ENCODE measurements at places on chromosomes 16 and 17. TPM values are rescaled to one million over a fixed set of nuclear protein-coding genes. Genes with fewer than 3 reads are reported as not detected.

The PIPOX gene
- 9.5 TPM for polyA plus RNA-seq

The FAM20A gene
- 15.4 TPM for polyA plus RNA-seq

The CCDC78 gene
- 3.1 TPM for polyA plus RNA-seq

The TMEM219 gene
- 107 TPM for polyA plus RNA-seq

The SLC47A1 gene
- polyA plus RNA-seq: 23.5 TPM

The FLYWCH2 gene
- polyA plus RNA-seq: 30.4 TPM

The TERB1 gene
- polyA plus RNA-seq: 0.20 TPM

The UMOD gene
- polyA plus RNA-seq: 70.4 TPM

The CCR7 gene
- 0.33 TPM for polyA plus RNA-seq

The HP gene
- 0.59 TPM for polyA plus RNA-seq

GRCh38 chr16:46743232-46743719 lies 4.9 kb downstream of the MYLK3 start:
- DNase-seq: no peak

- DNase-seq: no peak
Measured at GRCh38 chr17:78890498-78890897, 12.5 kb downstream of the CEP295NL start.

- no peak for DNase-seq
Measured at GRCh38 chr17:79987187-79987934, 48.3 kb downstream of the TBC1D16 start.

DNA sequence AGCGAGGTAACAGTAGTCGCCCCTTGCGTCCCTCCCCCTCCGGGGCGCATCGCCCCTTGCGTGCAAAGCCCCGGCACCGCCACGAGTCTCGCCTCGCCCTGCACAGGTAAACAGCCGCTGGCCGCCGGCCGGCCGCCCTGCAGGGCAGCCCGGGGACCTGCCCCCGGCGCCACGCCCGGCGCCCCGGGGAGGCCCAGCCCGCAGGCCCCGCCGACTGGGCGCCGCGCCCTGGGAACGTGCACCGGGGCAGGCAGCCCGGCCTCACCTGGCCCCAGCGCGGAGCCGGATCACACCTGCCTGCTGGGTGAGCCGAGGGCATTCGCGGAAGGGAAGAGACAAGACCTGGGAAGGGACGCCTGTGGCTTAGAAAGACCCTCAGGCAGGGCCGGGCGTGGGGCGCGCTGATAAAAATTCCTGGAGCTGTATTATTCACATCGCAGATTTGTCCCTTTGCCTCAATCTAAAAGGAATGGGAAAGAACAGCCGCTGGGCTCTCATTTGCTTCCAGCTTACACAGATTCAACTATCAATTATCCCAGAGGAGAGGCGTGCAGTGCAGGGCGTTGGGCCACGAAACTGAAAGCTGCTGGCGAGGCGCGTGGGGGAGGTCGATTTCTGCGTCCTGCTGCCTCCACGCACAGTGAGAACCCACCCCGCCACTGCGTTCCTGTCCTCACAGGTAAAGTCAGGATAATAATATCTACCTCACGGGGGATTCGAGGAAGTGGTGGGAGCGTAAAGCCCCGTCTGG lies 451.9 kb downstream of the SLC39A11 start:
- no peak for DNase-seq

GRCh38 chr17:74860872-74861661 lies 1.4 kb upstream of the GRIN2C start:
- no peak for DNase-seq

- no peak for DNase-seq
Measured at GRCh38 chr17:57010487-57010886, 32.6 kb downstream of the SCPEP1 start.

- no peak for DNase-seq
Measured at GRCh38 chr17:67655478-67656148, 62.1 kb upstream of the NOL11 start.

DNA sequence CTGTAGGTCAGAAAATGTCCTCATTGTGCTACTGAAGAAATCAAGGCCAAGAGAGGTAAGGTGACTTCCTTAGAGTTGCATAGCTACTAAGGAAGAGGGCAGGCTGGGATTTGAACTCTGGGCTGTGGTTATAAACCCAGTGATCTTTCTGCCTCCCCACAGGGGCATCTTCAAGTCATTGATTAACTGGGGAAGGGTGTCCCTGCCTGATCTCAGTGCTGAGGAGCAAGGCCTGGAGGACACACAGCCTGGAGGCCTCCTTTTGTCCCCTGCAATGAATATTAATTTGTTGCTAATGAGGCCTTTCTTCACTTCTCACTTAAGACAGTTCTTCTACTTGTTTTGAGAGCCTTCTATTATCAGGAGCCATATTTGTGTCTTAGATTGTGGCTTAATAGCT lies 83.8 kb downstream of the KATNIP start:
- DNase-seq: no peak

GRCh38 chr17:58493506-58493905 lies 5.3 kb upstream of the HSF5 start:
- no peak for DNase-seq

DNA sequence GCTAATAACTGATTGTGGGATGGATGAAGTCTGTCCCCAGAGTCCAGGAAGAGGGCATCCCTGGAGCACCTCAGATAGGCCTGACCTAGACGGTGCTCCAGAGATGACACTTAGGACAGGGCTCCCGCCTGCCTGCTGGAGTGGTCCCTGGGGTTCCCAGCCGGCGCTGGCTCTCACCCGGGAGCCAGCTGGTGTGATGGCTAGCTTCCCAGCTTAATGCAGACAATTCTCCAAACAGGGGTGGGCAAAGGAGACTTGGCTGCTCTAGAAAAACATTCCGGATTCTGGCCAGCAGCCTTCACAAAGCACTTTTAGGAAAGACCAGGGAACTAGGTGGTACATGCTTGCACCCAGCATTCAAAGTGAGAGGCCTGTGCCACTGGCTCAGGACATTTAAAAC lies 18.6 kb downstream of the ACE start:
- no peak for DNase-seq

- DNase-seq: no peak
Measured at GRCh38 chr17:8826808-8827435, 27.8 kb upstream of the MFSD6L start.

DNA sequence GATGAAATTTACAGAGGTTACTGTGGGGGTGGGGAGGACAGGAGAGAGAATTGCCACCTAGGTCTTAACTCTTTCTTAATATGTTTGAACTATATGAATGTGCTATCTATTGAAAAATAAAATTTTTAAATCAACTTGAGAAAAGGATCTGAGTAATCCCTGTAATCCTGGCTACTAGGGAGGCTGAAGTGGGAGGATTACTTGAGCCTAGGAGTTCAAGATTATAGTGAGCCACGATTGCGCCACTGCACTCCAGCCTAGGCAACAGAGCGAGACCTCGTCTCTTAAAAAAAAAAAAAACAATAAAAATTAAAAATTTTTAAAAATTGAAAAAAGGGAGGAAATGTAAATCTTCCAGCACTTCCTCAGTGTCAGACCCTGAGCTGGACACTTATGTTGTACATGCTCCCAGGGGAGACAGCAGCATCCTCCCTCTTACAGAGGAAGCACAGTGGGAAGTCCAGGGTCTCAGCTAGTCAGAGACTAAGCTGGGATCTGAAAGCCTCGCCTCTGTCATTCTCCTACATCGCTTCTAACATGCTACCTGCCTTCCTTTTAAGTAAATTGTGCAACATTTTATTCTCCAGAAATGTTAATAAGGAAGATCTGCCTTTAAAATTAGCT lies 21.9 kb downstream of the PMM2 start:
- no peak for DNase-seq

GRCh38 chr16:986411-986810 lies 4.8 kb downstream of the SOX8 start:
- DNase-seq: no peak

- no peak for DNase-seq
Measured at GRCh38 chr16:19515757-19516156, 6.1 kb downstream of the GDE1 start.

GRCh38 chr16:70473446-70474319 lies 19.3 kb downstream of the FCSK start:
- DNase-seq: no peak

All from renal cortex interstitium (tissue), 15 donors.